ENCODE measurements at places on chromosomes 3 and 15.

DNA sequence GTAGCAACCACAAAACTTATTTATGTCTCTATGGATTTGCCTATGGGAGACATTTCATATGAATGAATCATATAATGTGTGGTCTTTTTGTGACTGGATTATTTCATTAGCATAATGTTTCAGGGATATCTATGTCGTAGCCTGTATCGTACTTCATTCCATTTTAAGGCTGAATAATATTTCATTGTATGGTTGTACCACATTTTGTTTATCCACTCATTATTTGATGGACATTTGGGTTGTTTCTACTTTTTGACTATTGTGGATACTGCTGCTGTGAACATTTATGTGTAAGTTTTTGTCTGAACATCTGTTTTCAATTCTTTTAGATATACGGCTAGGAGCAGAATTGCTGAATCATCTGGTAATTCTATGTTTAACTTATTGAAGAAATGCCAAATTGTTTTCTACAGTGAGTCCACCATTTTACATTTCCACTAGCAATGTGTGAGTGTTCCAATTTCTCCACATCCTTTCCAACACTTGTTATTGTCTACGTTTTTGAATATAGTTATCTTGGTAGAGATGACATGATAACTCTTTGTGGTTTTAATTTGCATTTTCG lies 134.4 kb upstream of the DAZL start:
- DNase-seq: no peak

DNA sequence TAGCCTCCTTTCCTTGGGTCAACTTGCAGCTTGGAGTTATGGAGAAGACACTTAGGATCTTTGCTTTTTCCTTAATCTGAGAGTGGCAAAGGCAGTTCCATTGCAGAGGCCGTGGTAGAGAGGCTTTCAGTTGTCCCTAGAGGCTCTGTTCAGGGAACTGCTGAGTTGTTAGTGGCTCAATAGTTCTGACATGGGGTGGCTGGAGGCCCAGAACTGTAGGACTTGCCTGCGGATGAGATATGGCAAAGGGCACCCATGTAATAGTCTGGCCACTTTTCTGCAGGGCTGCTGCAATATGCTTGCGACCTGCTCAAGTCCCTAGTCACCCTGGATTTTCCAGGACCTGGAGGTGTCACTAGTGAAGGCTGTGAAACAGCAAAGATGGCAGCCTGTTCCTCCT lies 99.9 kb downstream of the CLDN1 start:
- no peak for DNase-seq

GRCh38 chr15:40006003-40006402 lies 33.0 kb downstream of the SRP14 start:
- DNase-seq: no peak

GRCh38 chr3:42518800-42519567 lies 16.5 kb downstream of the VIPR1 start:
- DNase-seq: peak; percentile 35

DNA sequence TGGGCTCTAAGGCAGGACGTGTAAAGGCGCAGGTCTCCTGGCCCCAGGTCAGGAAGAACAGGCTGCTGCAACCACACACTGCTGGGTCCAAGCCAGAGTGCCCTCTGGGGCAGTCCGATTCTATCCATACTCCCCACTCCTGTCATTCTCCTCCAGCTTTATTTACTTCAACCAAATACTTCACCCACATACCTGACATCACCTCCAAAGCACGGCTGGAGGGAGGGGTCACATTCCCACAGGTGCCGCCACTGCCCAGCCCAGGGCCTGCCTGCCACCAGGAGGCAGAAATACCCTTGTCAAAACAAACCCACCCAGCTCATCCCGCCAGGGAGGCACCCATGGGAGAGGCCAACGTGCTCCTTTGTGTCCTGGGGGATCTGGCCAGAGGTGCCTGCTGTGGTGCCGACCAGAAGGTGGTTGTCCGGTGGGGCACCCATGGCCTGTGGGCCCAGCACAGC lies 100.4 kb downstream of the DAPK2 start:
- DNase-seq: no peak

- no peak for DNase-seq
These were observed 46.8 kb upstream of the OTOL1 start for GRCh38 chr3:161449785-161450184.

DNA sequence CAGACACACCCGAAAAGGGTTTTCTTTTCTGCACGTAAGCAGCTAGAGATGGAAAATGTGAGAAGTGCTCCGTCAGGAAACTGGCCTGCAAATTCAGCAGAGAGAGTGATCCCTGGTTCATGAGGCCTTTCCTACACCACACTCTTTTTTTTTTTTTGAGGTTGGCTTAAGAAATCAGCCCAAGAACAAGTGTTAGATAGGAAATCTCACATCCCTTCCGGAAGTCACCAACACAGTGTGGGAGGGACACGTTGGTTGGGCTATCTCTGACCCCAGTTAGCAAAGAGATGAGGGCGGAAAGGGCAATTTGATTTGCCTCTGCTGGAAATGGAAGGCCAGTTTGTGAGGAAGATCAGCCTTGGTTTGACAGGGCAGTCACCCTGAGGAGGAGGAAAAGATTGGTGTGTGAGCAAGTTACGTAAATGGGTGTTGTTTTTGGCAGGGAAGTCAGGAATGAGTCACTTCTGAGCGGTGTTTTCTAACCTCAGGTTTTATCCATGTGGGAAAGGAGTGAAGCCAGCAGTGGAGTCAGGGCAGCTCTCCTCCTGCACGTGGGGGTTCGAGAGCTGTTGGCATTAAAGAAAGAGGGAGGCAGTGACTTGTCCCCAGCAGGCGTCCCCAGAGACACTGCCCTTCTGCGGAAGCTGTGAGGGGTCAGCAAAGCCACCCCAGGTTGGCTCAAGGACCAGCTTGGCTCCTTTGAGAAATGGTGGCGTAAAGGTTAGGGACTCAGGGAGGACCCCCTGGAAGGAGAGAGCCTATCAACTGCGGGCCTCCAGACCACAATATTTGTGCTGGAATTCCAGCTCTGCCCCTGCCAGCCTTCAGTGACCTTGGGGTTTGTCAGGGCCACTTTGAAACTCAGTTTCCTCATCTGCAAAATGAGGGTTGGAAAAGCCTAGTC lies 237.6 kb upstream of the BHLHE40 start:
- DNase-seq: no peak

DNA sequence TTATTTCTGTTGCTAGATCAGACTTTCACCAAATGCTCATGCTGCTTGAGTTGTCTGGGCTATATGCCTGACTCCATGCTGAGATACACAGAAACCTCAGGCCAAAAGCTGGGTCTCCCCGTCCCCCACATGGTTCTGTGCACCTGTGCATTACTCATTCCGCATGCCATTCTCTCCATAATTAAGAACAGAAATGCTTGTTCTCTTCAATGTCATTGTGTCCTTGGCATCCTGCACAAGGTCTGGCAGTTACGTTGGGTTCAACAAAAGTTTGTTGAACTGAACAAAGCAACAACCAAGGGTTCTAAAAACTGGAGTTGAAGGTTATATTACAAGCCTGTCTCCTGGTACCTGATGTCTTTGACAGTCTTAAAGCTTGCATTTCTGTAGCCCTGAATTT lies 177.5 kb downstream of the FNDC3B start:
- DNase-seq: no peak

- DNase-seq: no peak
These were observed 78.5 kb downstream of the TRANK1 start for GRCh38 chr3:36866368-36866767.

- no peak for DNase-seq
These were observed 103.2 kb downstream of the C3orf70 start for GRCh38 chr3:185049710-185050109.

GRCh38 chr3:102580760-102581159 lies 145.9 kb downstream of the ZPLD1 start:
- DNase-seq: no peak

DNA sequence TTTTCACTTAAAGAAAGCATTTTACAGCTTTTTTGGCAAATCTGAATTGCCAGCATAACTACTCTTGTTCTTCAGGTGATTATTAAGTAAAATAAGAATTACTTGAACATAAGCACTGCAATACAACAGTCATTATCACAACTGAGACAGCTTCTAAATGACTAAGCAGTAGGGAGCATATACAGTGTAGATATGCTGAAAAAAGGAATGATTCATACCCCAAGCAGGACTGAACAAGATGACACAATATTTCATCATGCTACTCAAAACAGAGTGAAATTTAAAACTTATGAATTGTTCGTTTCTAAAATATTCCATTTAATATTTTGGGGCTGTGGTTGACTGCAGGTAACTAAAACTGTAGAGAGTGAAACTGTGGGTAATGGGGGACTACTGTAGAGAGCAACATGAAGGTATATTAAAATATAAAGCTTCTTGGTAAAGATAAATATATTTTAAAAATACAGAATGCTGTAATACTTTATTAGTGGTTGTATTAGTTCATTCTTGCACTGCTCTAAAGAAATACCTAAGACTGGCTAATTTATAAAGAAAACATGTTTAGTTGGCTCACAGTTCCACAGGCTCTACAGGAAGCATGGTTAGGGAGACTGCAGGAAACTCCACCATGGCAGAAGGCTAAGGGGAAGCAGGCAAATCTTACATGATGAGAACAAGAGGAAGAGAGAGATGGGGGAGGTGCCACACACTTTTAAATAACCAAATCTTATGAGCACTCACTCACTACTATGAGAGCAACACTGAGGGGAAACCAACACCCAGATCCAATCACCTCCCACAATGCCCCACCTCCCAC lies 84.8 kb downstream of the DCLK3 start:
- DNase-seq: no peak

GRCh38 chr3:77489216-77489615 lies 449.3 kb downstream of the ROBO2 start:
- no peak for DNase-seq

- DNase-seq: no peak
These were observed 91.7 kb upstream of the MBNL1 start for GRCh38 chr3:152176998-152177397.

GRCh38 chr3:134052370-134052769 lies 22.6 kb upstream of the SLCO2A1 start:
- DNase-seq: no peak

DNA sequence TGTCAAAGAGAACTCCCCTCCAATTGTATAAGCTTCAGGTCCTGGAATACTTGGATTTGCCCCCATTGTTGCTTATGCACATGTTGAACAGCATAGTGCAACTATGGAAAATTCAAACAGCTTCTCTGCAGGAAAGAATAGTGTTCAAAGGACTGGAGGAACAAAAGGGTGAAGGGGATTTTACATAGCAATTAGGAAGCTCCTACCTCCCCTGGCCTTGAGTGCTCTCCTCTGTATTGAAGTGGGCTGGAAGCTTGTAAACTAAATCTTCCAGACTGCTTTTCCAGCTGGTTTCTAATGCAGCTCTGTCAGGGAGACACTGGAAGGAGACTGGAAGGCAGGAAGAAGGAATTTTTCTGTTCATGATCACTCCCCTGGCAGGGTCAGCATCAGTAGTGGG lies 7.2 kb upstream of the ELP6 start:
- DNase-seq: no peak

- no peak for DNase-seq
These were observed 7.4 kb downstream of the TRANK1 start for GRCh38 chr3:36937492-36937891.

DNA sequence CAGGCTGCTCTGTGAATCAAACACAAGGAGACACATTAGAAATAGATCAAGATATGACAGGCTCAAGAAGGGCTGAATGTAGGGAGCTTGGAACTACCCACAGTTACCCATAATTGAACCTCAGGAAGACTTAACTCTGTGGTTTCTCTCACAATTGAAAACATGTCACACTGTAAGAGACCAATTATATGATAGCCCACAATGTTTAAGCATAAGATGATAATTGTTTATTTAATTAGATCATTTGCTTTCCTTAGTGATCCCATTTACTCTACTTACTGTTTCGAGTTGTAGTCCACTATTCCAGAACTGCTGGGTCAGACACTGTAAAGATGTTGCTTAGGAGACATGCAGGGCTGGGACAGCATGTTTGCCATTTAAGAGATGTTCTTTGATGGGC lies 201.3 kb upstream of the RARB start:
- DNase-seq: no peak

DNA sequence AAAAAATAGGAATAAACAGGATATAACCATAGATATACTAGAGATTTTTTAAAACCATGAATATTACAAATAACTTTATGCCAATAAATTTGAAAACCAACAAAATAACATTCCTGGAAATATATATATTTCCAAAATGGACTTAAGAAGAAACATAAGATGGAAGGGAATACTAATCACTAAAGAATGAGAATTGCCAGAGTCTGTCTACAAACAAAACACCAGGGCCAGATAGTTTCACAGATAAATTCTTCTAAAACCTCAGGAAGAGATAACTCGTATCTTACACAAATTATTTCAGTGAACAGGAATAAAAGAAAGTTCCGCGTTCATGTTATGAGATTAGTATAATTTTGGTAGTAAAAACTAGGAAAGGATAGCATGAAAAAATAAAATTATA lies 107.3 kb downstream of the HERC1 start:
- no peak for DNase-seq

DNA sequence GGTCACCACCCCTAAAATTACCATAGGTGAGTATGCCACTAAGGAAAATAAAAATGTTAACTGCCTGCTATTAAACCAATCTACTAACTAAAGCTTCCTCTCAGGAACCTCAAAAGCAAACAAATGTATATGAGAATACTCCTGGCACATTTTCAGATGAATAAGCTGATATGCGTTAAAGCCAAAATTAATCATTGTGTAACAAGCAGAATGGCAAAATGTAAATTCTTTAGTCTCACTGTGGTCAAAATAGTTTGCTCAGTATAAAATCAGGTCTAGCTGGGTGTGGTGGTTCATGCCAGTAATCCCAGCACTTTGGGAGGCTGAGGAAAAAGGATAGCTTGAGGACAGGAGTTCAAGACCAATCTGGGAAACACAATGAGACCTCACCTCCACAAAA lies 53.6 kb downstream of the SUMF1 start:
- DNase-seq: no peak

GRCh38 chr15:67190813-67191212 lies 63.6 kb downstream of the AAGAB start:
- DNase-seq: no peak

GRCh38 chr3:160376681-160377080 lies 22.3 kb downstream of the IFT80 start:
- no peak for DNase-seq

- DNase-seq: no peak
These were observed 10.6 kb upstream of the PCSK6 start for GRCh38 chr15:101499863-101500713.

- peak; percentile 22 for DNase-seq
These were observed 78.7 kb downstream of the ADAMTS17 start for GRCh38 chr15:100263031-100263430.

DNA sequence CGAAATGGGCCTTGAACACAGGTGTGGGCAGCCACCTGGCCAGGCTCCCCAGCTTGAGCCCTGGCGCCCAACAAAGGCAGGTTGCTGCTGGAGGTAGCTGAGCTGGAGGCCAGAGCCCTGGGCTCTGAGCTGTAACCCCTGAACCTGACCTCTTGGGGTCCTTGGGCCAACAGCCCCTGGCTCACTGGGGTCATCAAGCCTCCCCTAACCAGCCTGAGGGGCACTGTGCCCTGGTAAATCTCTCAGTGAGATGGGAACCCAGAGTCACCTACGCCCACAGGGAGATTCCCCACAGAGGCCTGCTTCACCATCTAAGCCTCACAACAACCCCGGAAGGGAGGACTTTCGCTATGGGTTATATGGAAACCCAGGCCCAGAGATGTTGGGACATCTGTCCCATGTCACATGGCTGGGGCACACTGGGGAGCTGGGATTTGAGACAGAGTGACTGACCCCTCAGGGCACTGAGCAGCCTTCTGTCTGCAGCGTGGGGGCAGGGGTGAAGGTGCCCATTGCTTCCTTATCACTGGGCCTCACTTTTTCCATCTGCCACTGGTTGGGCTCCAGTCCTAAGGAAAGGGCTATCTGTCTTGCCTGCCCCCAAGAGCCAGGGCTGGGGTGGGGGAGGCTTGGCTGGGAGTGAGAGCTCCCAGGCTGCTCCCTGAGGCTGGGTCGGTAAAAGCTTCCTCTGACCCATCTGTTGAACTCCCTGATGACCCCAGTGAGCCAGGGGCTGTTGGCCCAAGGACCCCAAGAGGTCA lies 59.1 kb downstream of the IQSEC1 start:
- DNase-seq: no peak

Measured in head of caudate nucleus (tissue), 42 donors.